Activated CD8-positive, alpha-beta memory T cell treated with anti-CD3 and anti-CD28 coated beads for 48 hours (primary cell): ENCODE measurements at places on chromosomes 1 and 21.

GRCh38 chr1:101566883-101567538 lies 330.2 kb downstream of the S1PR1 start:
- DNase-seq, result no peak

DNA sequence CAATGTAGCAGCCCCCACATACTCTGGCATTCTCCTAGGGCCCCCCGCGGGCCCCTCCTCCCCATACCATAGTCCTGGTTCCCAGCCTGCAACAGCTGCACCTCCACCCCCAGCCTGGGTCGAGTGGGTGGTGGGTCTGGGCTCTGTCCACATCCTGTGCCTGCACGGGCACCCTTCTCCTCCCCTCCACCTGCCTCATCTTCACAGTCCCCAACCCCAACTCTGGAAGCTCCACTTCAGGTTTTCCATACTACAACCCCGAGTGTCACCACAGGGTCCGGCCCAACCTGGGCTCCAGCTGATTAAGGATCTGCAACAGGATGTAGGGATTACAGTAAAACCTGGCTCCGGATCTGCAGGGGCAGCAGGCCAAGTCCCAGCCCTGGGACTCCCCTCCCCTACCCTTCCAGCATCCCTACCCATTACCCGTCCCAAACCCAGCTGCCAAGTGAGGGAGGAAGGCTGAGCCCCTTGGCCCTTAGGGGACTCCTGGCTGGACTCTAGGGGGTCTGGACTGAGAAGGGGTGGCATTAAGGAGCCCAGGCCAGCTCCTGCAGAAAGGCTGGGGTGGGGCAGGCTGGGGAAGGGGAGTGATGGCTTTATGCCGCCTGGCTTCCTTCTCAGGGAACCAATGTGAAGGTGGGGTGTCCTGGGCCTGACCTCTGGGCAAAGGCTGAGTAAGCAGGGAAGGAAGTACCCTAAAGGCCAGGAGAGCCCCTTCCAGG lies 116.8 kb downstream of the CASZ1 start:
- no peak for DNase-seq

DNA sequence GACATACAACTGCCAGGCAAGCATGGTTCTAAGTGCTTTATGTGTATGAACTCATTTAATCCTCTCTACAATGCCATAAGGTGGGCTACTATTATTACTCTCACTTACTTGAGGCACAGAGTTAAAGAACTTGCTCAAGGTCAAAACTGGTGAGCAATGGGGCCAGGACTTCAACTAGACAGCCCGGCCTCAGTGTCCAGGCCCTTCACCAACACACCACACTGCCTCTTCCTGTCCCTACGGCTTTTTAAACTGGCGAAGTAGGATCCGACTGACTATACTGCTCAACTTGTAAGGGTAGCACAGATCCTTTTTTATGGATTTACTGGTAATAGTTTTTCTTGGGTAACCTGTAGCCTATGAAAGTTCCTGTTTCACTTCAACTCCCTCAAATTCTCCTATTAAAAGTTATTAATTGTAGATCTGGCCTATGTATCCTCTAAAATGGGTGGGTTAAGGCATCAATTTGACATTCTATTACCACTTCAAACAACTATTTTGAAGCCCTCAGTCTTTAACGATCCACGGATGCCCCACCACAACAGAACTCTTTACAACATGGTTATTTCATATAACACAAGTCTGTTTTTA lies 4.3 kb downstream of the ERRFI1 start:
- no peak for DNase-seq

GRCh38 chr1:194062526-194062925 lies 876.1 kb upstream of the B3GALT2 start:
- DNase-seq, result no peak

- no peak for DNase-seq
These were observed 5.8 kb downstream of the INKA2 start for GRCh38 chr1:111733183-111733991.

DNA sequence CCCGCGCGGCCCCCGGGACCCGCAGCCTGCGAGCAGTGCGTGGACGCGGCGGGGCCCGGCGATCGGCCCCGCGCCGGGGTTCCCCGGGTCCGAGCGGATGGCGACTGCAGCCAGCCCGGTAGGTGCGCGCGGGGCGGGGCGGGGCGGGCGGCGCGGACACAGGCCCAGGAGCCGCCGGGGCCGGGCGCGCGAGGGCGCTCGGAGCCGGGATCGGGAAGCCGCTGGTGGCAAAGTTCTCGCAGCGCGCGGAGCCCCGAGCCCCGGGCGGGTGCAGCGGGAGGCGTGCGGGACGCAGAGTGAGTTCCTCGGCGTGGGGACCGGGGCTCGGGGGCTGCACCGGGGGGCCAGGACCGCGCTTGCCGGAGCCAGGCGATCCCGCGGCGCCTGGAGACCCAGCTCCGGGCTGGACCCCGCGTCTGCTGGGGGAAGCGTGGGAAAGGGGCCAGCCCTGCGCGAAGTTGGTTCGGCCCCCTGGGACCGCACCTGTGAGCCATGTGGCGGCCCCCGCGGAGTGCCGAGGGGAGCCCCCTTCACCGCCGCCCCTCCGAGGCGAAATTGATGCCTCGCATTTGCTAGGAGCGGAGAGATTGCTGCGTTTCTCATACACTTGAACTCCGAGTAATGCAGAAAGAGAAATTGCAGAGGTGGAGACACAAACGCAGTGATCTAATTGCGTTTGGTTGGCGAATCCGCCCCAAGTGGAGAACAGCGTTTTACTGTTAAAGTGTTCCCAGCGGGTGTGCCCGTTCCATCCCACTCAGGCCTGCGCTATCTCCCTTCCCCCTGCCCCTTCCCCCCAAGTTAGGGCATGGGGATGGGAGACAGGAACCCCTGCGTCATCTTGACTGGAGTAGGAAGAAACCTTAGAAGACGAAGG lies 228.9 kb upstream of the TMEM51 start:
- DNase-seq, result no peak

DNA sequence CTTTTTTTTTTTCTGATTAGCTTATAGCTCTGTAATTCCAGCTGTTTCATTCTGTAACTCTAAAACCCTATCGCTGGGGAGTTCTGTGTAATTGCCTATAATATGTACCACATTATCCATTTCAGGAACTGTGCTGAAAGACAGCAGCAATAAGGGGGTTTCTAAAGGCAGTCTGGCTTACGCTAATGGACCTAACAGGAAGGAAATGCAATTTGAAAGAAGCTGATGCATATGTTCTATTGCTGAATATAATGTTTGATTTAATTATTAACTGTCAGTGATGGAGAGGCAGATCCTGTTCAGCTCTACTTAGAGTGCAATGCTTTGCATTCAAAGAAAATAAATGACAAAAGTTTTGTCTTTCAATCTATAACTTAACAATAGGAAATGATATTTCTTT lies 209.4 kb upstream of the SNX7 start:
- DNase-seq, result no peak

- DNase-seq, result no peak
These were observed 301.9 kb downstream of the NPHP4 start for GRCh38 chr1:5690291-5690690.

- no peak for DNase-seq
These were observed 44.7 kb downstream of the FMN2 start for GRCh38 chr1:240136402-240136801.

- no peak for DNase-seq
These were observed 242.0 kb downstream of the FOXD2 start for GRCh38 chr1:47679826-47680225.

- DNase-seq, result no peak
These were observed 5.9 kb upstream of the TNFSF4 start for GRCh38 chr1:173212952-173213491.

DNA sequence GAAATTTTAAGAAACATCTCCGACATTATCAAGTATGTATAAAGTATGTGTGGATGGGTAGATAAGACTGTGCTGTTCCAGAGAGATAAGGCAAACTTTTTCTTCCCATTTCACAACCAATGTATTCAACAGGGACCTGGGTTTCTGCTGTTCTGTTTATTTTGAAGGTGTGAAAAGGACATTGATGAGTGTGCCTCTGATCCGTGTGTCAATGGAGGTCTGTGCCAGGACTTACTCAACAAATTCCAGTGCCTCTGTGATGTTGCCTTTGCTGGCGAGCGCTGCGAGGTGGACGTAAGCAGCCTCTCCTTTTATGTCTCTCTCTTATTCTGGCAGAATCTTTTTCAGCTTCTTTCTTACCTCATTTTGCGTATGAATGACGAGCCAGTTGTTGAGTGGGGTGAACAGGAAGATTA lies 174.0 kb downstream of the CRB1 start:
- no peak for DNase-seq

GRCh38 chr1:15384301-15384901 lies 25.3 kb upstream of the EFHD2 start:
- DNase-seq, result no peak

- DNase-seq, result no peak
These were observed 9.3 kb upstream of the ST6GALNAC3 start for GRCh38 chr1:76065270-76065669.

- DNase-seq, result no peak
These were observed 99.4 kb upstream of the EDN2 start for GRCh38 chr1:41583658-41584547.

- DNase-seq, result no peak
These were observed 99.4 kb upstream of the CACYBP start for GRCh38 chr1:174900317-174900716.

- no peak for DNase-seq
These were observed 90.4 kb downstream of the KCNN3 start for GRCh38 chr1:154779551-154780189.

- DNase-seq, result no peak
These were observed 31.7 kb upstream of the COG2 start for GRCh38 chr1:230610589-230610988.

DNA sequence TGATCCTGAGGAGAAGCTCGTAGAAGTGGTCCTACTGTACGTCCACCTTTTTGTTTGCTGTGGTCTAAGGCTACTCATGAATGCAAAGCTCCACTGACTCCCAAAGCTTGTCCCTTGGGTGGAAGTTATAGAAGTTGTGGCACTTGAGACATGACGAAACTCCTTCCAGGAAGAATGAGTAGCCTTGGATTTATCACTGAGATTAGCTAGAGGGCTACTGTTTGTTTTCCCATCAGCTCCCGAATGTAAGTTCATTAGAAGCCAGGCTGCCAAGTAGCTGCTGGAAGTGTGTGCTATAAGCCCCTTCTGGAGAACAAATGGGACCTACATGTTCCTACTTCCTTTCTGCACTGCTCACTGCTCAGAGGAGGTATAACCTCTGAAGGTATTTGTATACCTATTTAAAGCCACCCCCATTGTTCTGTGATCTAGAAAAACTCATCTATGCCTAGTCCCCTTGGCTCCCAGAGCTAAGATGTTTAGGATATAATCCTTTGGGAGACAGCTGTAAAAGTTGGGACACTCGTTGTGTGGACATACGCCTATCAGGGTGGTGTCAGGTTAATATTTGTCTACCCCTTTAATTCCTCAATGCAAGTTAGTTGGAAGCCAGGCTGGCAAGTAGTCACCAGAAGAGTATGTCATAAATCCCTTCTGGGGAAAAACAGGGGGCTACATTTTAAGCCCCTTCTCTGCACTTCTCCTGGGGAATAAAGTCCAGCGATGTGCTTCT lies 72.9 kb downstream of the SCMH1 start:
- DNase-seq, result no peak

DNA sequence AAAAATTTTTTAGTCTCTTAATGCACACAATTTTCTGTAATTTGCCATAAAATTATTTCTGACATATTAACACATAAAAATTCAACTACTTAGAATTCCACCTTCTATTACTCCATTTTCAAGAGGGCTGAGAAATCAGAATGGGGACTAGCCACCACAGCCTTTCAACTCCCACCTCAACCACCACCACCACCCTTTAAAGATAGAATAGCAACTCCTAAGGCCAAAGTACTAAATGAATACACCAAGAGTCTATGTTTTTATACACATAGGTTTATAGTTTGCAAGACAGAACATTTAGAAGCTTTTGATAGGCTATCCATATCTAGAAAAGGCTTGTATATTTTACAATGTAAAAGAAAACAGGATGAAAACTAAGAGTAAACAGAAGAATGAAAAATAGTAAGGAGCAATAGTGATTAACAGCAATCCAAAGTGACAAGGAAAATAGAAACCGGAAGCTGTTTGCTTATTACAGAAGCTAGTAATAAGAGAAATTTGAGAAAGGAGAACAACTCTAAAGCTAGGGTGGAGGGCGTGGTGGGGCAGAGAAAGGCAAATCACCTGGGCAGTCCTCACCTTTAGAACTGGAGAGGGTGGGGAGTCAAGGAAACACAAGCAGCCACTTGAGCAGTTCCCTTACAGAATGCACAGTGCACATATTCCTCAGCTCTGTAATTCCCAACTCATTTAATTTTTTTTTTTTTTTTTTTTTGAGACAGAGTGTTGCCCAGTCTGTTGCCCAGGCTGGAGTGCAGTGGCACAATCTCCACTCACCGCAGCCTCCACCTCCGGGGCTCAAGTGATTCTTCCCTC lies 27.7 kb downstream of the EPS15 start:
- no peak for DNase-seq

DNA sequence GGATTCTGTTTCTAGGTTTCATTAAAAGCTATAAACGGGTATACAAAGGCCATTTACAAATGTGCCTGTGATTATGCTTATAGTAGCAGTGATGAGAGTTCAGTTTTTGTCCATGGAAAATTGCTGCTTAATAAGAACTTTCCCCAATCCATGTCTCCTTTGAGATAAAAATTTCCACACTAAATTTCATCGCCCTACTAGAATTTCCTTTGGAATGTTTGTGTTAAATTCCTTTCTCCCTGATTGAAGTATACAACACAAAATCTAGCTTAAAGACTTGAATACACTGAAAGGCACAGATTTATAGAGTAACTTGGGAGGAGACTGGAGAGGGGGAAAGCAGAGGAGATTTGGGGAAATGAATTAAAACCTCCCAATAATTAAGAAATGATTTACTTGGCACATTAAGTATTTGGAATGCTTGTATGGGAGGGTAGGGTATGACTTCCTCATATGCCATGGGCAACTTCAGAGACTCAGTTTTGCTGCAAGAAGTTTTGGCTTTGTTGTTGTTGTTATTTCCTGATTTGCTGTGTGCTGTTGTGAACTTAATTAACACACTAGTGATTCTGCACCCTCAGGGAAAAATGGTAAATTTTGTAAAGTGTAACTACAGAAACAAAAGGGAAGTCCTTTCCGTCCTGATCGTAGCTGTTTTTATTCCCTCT lies 157.6 kb upstream of the LMO4 start:
- DNase-seq, result no peak

DNA sequence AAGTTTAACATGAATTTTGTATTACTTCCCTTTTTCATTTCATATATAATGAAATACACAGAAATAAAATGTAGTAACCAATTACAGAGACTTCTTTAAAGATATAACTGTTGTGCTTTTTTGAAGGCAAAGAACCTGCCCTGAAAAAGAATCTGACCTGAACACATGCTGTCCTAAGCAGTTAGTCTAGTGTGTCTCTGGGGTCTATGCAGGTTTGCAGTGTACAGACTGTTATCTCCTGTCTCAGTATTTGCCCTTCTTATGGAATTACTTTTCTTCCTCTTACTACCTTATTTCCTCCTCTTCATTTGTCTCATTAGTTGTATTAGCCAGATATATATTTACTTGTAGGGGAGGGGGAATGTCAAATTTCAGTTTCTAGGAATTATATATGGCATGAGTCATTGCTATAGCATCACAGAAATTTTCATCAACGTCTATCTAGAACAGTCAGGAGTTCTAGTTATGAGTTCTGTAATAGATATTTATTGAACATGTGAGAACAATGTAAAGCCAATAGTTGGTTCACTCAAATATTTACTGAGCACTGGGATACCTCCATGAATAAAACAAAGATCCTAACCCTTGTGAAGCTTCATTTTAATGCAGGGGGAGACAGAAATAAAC lies 28.4 kb upstream of the PLEKHO1 start:
- no peak for DNase-seq
